ENCODE measurements at places on chromosomes 13 and 19.

DNA sequence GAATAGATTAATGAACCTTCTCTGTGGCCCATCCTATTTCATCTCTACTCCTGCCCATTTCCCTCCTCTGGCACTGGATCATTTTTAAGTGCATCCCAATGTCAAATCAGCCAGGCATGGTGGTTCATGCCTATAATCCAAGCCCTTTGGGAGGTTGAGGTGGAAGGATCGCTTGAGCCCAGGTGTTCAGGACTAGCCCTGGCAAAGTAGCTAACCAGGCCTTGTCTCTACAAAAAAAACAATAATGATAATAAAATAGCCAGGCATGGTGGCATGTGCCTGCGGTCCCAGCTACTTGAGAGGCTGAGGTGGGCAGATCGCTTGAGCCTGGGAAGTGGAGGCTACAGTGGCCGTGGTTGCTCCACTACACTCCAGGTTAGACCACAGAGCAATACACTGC is 517.0 kb downstream of the MYO16 start:
- DNase-seq = no peak

- no peak for DNase-seq
These were observed 1055.3 kb upstream of the SPRY2 start for GRCh38 chr13:81396192-81396591.

- no peak for DNase-seq
These were observed 12.0 kb downstream of the B3GNT8 start for GRCh38 chr19:41415154-41415571.

GRCh38 chr13:113470073-113470472 is 16.8 kb upstream of the ADPRHL1 start:
- DNase-seq = no peak

DNA sequence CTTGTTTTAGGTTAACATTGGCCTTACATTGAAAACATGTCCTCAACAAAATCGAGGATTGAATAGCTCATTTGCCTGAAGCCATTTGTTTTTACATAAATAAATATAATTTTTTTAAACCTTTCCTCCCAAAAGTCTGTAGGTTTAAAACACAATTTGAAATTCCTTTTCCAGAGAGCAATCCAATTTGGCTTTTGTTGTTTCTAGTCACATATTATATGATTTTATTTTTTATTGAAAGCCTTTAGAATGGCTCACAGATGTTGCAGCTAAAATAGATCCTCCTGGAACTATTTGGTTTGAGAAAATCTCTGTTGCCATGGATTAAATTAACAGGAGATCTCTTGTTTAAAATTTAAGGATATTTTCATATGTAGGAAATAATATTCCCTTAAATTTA is 512.6 kb downstream of the KLF5 start:
- no peak for DNase-seq

- DNase-seq = no peak
These were observed 159.8 kb downstream of the IRS2 start for GRCh38 chr13:109626386-109627171.

GRCh38 chr13:61880578-61881283 is 465.1 kb upstream of the PCDH20 start:
- DNase-seq = peak; percentile 25

DNA sequence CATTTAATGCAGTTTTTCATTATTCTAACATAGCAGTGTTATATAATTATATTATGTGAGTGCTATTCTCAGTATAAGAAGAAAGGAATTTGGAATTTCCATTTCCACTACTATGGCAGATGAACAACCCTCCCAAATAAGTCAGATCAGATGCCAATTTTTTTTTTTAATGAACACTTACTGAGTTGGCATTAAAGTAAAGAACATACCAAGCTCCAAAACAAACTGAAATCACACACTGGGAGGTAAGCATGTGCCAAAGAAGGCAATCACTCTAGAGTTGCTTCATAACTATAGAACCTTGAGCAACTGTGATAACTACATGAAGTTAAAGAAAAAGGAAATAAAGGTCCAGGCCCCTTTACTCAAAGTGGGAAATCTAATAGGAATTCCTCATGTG is 90.3 kb downstream of the RNF17 start:
- DNase-seq = no peak

GRCh38 chr13:33838647-33839046 is 20.7 kb downstream of the RFC3 start:
- no peak for DNase-seq

- no peak for DNase-seq
These were observed 65.8 kb upstream of the SLITRK6 start for GRCh38 chr13:85864963-85865530.

DNA sequence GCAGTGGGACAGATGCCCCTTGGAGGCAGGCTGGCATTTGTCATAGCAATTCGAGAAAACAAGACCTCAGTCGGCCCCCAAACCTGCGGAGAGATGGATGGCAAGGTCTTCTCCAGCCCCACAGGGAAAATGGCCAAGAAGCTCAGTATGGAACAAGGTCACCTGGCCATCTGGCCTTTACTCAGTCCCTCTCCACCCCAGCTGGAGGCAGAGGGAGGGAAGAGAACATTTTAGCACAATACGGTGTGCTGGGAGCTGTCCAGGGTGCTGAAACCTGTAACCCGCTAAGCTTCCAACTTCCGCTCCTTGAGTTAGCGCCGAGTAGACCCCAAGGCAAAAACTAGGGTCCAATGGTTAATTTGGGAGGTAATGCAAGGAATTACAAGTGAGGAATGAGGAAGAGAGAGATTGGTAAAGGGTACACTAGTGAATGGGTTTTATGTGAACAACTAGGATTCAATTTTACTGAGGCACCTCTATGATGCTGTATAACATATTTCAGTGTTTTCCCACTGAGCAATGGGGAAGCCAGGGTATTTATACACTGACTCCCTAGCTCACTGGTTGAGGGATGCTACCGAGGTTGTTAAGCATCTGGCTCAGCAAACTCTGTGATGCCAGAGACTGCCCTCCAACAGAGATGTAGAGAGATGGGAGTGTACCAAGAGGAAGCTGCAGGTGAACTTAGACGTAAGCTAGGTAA is 64.3 kb downstream of the CACNA1A start:
- peak; percentile 92 for DNase-seq

GRCh38 chr13:30872685-30873461 is 33.2 kb upstream of the MEDAG start:
- DNase-seq = no peak

- no peak for DNase-seq
These were observed 45.1 kb downstream of the ATP11A start for GRCh38 chr13:112734696-112735547.

DNA sequence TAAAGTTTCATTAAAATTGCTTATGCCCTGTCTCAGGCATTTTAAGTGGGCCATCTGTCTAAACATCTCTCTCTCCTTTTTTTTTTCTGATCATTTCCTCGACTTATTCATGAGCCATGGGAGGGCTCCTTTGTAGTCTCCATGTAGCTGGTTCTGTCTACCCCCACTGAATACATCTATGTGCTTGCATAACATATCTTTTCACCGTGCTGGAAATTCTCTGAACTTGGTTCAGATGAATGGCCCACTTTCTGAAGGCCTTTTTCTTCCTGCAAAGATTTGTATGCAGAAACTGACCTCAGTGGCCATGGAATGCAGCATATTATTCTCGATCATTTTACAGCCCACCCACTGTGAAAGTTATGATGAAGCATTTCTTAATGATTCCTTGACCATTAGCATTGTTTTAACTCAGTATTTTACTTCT is 225.3 kb downstream of the GGACT start:
- no peak for DNase-seq

GRCh38 chr13:46894568-46894967 is 2.3 kb downstream of the HTR2A start:
- no peak for DNase-seq

DNA sequence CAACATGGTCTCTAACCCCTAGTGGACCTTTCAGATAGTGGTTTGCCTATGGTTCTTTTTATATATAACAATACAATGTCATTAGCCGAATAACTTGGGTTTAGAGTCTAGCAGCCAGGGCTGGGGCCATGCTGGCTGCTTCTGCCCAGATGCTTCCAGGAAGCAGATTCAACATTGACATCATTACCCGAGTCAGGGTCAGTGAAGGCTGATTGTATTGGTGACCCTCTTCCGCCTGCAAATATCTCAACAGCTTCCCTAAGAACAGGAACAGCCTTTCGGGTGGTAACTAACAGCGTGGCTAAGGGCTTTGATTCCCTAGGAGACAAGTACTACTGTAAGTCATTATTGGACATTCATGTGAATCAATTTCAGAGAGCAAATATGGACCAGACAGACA is 476.4 kb downstream of the UQCRFS1 start:
- no peak for DNase-seq

DNA sequence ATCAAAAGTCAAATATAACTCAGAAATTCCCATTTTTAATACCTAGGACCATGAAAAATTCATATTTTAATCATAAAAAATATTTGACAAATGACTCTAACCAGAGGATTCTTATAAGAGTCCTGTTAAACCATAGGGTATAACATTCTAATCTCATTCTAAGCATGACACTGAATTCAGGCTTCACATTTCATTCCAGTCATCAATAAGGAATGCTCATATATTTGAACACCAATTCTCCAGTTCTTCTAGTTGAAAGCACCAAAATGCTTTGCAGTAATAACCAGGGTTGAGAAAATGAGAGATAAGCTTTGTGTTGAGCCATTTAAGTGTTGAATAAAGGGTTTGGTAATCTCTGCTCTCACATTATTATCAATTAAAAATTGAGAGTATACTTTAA is 147.5 kb downstream of the VWA8 start:
- no peak for DNase-seq

GRCh38 chr19:52297601-52298364 is 814 bp downstream of the ZNF480 start:
- peak; percentile 10 for DNase-seq

GRCh38 chr13:40666933-40667621 is 636 bp upstream of the FOXO1 start:
- peak; percentile 76 for DNase-seq

- DNase-seq = no peak
These were observed 578.8 kb downstream of the DCT start for GRCh38 chr13:93900731-93901130.

DNA sequence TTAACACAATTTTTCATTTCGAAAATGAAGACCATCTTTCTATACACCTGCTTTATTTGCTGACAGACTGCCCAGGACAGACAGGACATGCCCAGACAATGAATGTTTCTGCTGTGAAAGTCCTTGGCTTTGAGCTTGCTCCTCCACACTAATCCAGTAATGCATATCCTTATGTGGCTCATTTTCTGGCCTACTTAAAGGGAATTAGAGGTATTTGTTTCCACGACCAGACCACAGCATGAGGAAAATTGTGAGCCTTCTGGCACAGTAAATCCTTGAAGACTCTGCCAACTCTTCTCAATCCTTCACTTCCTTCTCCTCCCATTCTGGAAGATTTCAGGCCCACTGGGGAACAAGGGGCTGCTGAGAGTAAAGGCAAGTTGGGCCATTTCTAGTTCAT is 25.7 kb downstream of the CCDC70 start:
- no peak for DNase-seq

- DNase-seq = no peak
These were observed 16.8 kb downstream of the ELL start for GRCh38 chr19:18504886-18505610.

- no peak for DNase-seq
These were observed 47.9 kb upstream of the SIAH3 start for GRCh38 chr13:45899406-45899805.

- no peak for DNase-seq
These were observed 34.2 kb upstream of the MAP3K10 start for GRCh38 chr19:40157059-40157458.

- DNase-seq = peak; percentile 96
These were observed 17.7 kb upstream of the SPACA4 start for GRCh38 chr19:48588670-48589401.

DNA sequence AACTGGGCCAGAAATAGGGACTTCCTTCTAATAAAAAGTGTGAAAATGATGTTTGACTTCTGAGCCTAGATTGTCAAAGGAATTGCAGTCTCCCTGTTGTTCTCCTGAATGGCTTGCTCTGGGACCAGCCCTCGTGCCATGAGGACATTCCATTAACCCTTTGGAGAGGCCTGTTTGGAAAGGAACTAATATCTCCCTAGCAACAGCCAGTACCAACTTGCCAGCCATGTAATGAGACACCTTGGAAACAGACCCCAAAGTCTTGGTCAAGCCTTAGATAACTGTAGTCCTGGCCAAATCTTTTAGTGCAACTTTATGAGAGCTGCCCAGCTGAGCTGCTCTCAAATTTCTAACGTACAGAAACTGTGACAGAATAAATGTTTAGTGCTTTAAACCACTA is 8.2 kb upstream of the SIAH3 start:
- peak; percentile 29 for DNase-seq

- DNase-seq = peak; percentile 57
These were observed 690 bp downstream of the KMT2B start for GRCh38 chr19:35718345-35719041.

GRCh38 chr13:21256351-21256761 is 79.9 kb downstream of the MRPL57 start:
- no peak for DNase-seq

DNA sequence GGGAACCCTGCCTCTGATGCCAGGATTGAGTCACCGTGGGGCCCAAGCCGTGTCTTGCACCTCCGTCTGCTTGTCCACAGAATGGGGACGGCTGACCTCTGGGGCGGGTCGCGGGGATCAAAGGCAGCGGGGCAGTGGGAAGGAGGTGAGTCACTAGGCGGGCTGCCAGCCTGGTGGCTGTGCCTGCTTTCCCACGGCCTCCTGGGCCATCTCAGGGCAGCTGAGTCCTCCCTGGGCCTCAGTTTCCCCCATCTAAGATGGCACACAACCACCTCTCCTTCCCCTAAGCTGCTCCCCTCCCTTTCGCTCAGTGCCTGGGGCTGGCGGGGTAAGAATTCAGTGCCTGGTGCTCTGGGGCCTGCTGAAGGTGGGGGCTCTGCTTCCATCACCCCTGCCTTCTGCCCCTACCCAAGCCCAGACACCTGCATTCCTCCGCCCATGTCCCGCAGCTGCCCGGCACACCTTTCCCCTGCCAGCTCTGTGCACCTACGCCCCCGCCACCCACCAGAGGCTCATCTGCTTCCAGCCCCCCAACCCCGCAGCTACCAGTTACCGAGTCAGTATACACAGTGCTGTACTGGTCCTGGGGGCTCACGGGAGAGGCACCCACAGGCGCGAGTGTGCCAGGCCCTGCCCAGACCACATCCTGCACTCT is 3.5 kb downstream of the MKNK2 start:
- DNase-seq = no peak

DNA sequence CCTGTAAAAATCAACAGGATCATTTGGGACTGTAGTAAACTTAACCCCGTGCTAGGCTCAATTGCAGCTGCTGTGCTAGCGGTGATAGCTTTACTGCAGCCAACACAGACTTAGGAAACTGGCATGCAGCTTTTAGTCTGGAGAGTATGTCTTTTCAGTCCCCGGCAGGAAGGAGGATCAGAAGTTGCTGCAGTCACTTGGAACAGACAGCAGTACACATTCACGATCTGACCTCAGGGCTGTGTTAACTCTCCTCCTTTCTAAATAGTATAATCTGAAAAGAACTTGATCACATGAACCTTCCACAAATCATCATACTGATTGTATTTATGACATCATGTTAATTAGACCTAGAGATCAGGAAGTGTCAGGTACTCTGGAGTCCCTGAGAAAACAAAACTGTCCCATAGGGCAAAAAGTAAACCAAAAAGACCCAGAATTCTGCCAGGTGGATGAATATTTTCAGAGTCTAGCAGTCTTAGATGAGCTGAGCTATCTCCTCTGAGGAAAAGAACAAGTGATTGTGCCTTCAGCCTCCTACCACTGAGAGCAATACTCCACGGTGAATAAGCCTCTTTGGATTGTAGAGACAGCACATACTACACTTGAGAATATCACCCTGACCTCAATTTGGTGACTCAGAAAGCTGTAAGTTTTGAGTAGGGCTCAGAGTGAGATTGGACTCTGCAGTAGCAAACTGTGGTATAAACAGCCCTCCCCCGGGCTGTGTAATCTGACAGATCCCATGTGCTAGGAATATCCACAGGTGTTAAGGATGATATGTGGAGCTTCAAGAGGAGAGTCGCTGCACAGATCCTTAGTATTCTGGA is 181.0 kb upstream of the GPR12 start:
- DNase-seq = no peak

Measured in nephron progenitor cell (in vitro differentiated cells).